Activated CD4-positive, alpha-beta T cell treated with anti-CD3 and anti-CD28 coated beads, Interleukin-10, Interleukin-2, amounts not matched to agents 100 ng/mL and 50 ng/mL, durations not matched to agents 16 hours and 8 hours (primary cell): ENCODE measurements at places on chromosomes 2 and 18.

DNA sequence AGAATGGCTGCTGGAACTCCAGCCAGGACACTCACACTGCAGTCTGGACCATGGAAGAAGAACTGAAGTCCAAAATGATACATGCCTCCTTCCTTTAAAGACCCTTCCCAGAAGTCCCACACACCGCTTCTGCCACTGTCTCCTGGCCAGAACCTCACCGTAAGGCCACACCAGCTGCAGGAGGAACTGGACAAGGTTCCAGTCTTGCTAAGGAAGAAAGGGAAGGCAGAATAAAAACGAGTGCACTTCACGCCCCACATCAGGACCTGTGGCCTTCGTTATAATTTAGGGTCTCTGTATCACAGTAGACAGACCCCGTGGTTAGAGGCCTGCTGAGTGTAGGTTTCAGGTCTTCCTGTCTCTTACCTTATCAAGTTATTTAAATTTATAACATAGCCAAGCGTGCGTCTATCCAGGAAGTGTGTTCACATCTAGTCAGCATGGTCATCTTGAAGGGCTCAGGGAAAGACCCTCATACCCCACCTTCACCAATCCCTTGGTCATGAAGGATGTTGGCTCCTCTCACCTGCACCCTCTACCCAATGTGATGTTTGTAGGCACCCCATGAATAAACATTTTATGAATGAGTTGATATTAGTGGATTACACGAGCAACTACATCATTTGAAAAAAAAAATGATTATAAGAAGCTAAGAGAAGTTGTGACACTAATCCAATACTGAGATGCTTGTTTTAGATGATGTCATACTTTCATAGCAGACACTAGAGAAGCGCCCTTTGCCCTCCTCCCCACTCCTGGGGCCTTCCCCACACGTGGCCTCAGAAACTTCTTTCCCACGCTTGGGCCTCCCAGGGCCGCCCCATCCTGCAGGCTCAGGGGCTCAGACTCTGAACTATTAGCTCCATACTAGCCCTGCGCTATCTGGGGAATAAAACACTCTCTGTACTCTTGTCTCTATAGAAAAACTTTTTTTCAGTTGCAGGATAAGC, 157.6 kb downstream of the FAM210A start:
- peak; percentile 67 for DNase-seq

GRCh38 chr2:241612156-241613016, 24.6 kb downstream of the THAP4 start:
- no peak for DNase-seq

- no peak for DNase-seq
Measured at GRCh38 chr18:2139691-2140090, 431.6 kb downstream of the METTL4 start.

GRCh38 chr2:189477756-189478155, 36.5 kb downstream of the WDR75 start:
- DNase-seq, result no peak

GRCh38 chr18:68121308-68121707, 593.6 kb downstream of the TMX3 start:
- DNase-seq, result no peak

- DNase-seq, result no peak
Measured at GRCh38 chr2:200738590-200738989, 73.1 kb upstream of the BZW1 start.

DNA sequence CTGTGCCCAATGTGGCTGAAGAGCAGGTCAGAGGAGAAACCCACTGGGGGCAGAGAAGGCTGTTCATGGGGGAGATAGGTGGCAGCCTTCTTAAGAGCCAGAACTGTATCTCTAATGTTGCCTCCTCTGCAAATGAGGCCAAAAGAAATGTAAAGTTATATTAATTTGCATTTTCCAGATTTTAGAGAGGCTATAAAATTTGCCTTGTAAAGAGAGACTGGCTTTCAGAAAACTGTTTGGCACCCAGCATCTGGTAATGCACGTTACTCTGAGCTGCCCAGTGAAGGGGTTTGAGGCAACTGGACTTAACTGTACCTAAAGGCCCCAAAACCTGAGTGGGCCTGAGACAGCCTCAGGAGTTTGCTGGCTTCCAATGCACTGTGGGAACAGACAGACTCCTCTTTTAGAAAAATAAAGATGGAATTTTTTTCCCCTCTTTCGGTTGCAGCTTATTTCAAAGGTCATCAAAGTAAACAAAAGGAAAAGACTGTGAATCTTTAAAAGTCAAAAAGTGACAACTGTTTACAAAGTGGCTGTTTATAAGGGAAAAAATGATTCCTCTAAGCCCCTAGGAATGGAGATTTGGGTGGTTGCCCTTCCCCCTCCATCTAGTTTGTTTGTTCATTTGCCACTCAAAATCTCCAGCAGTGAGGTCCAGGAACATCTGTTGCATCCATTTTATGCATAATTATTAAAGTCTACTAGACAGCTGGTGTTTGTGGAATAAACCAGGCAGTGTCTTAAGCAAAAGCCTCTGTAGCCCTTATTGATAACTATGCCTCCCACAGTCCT, 132.2 kb upstream of the ZFP36L2 start:
- DNase-seq, result no peak

DNA sequence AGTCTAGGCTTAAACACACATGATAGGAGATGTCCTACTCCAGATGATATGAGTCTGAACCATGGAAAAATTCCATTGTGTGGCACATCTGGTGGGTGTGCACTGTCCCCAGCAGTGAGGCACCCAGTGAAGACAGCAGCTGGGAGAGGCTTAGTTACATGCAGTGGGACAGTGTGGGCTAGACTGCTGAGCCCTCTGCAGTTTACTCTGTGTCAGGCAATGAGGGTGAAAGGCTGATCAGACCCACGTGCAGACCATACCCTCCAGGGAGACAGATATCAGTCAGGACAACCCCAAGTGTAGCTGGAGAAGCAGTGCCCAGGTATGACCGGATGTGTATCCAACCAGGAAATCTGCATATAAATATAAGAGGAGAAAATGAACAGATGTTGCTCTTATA, 13.4 kb downstream of the IL37 start:
- no peak for DNase-seq

GRCh38 chr2:105732955-105733607, 11.6 kb upstream of the NCK2 start:
- no peak for DNase-seq

- no peak for DNase-seq
Measured at GRCh38 chr2:233546101-233546500, 20.5 kb downstream of the USP40 start.

GRCh38 chr2:221716426-221717303, 144.6 kb upstream of the EPHA4 start:
- no peak for DNase-seq

DNA sequence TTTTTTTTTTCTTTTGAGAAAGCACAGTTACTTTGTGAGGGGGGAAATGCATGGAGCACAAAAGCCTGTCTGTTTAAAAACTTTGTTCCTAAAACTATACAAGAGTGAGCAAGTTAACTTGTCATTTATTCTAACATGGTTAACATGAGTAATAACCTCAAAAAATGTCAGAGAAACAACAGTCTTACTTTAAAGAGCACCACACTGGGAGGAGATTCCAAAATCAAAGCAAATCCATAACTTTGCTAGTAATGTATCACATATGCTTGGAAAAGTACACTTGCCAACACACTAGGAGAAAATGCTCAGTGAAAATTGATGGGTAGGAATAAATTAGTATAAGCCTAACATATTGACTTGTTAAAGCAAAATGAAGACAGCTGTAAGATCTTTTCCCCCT, 157.1 kb downstream of the PRPF40A start:
- no peak for DNase-seq
